Stimulated activated CD4-positive, alpha-beta T cell treated with anti-CD3 and anti-CD28 coated beads, Interleukin-4, amount 100 ng/mL, for 48 hours (primary cell): ENCODE measurements at places on chromosomes 7 and 10.

DNA sequence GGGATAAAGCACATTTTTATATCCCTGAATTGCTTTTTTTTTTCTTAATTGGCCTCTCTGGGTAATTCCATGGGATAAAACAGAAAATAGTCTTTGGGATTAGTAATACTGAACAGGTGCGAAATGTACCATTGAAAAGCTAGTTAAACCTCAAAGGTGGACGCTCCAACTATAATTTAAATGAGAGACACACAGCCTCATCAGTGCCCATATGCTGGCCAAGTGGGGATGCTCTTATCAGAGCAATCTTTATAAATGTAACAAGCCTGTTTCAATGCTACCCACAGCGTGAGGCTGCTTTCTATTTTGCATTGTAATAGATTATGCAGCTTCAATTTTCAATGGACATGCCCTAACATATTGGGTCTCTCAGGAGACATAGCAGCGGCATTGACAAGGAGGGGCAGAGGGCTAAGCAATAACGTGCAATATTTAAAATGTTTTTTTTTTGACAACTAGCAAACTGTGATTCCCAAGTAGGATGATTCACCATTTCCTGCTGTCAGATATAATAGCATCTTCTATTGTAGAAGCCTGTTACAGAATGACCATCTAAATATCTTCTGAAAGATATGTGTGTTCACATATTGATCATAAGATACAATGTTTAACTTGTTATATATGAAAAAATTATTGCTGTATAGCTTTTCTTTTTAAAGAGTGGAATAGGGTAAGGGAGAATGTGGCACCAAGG, 91.3 kb upstream of the BET1 start:
- DNase-seq = no peak

GRCh38 chr7:102098986-102099385, 187.7 kb upstream of the SH2B2 start:
- no peak for DNase-seq

DNA sequence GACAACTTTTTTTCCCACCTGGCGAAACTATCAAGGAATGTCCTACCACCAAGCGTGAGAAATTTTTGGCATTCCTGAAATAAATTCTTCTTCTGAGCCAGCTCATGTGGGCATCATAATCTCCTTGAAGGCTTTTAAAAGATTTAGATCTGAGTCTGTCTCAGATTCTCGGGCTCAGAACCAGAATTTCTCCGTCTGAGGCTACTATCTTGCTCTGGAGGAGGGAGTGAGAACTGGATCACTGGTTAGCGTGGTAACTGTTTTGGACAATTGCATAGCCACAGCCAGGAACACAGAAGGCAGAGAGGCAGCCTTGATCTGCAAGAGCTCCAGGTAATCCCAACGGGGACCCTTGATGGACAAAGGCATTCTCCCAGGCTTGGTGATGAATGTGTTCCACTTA, 1.0 kb upstream of the PLAC9 start:
- no peak for DNase-seq

GRCh38 chr7:155344618-155345433, 47.1 kb downstream of the INSIG1 start:
- peak; percentile 79 for DNase-seq

DNA sequence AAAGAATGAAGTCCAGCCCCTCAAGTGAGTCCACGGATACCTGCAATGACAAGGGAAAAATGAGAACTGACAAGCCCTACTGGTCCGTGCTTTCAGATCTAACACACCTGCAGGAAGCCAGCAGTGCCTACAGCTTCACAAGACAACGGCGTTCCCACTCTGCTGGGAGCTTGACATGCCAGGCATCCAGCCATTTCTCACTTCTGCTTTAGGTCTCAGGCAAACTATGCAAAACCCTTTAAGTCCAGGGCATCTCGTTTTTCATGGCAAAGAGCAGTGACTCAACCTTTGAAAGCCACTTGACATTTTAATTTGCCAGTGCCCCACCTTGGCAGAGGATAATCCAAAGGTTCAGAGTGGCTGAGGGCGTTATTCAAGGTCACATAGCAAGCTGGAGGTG, 49.1 kb upstream of the GPAM start:
- no peak for DNase-seq

GRCh38 chr10:49539320-49539885, 482 bp upstream of the ERCC6 start:
- DNase-seq = no peak

DNA sequence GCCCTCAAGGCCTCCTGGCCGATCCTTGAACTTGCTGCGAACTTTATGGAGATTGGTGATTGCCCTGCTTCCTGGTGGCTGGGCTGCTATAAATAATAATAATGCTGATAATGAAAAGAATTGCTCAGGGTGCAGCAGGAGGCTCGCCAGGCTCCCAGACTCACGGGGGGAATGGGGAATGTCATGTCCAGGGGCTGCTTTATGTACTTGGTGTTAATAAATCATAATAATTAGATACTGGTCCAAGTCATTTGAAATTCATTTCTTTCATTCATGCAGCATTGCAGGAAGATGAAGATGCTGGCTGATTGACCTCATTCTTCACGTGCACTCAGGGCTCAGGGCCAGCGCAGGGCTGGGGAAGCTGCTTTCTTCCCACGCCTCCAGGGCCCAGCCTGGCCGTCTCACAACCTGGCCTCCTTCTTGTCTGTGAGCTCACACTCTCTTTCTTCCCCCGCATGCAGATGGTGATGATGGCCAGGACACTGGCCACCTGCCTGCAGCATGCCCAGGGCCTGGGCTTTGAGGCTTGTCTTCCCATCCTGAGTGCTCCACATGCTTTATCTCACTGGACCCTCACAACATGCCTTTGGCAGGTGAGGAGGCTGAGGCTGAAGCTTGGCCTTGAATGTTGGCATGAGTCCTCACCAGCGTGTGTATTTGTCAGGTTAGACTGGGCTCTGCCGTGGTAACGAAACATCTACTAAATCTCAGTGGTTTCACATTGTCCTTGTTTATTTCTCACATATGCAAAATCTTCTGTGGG, 138.4 kb upstream of the TNS3 start:
- no peak for DNase-seq

DNA sequence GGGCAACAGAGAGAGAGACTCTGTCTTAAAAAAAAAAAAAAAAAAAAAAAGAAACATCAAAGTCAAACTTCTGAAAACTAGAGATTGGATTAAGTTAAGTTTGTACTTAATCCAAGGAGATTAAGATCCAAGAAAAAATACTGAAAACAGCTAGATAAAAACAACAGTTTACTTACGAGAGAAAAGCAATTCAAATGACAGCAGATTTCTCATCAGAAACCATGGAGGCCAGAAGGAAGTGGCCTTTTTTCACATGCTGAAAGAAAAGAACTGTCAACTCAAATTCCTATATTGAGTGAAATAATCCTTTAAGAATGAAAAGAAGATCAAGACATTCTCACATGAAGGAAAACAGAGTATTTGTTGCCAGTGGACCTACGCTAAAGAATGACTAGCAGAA, 5.4 kb upstream of the CCDC71L start:
- no peak for DNase-seq

GRCh38 chr10:22656036-22656435, 58.3 kb downstream of the PIP4K2A start:
- no peak for DNase-seq

DNA sequence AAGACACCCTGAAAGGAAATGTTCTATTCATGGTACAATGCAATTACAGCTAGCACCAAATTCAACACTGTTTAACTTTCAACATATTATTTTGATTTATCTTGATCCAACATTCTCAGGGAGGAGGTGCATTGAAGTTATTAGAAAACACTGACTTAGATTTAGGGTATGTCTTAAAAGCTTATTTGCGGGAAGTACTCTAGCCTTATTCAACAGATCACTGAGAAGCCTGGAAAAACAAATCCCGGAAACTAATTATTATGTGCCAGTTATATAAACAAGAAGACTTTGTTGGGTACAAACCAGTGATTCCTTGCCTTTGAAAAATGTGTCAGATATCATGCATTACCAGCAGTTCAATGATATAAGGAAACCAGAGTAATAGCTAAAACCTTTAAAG, 160.1 kb downstream of the CFTR start:
- DNase-seq = no peak

DNA sequence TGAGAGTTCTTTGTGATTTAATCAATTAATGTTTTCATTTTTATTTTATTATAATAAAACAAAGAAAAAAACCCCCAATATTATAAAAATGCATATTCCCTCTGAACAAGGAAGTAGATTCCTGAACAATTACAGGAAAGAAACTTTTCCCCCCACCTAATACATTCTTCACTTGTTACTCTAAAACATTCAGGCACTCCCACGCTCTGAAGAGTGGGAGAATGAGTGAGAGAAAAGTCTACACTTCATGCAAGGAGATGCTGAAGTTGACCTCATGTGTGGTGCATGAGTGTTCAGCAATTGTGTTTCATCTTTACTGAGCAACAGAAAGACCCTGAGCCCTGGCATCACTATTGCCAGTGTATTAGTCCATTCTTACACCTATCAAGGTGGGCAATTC, 244.2 kb upstream of the IGFBP3 start:
- no peak for DNase-seq
